ENCODE measurements at places on chromosomes 13 and 19.

DNA sequence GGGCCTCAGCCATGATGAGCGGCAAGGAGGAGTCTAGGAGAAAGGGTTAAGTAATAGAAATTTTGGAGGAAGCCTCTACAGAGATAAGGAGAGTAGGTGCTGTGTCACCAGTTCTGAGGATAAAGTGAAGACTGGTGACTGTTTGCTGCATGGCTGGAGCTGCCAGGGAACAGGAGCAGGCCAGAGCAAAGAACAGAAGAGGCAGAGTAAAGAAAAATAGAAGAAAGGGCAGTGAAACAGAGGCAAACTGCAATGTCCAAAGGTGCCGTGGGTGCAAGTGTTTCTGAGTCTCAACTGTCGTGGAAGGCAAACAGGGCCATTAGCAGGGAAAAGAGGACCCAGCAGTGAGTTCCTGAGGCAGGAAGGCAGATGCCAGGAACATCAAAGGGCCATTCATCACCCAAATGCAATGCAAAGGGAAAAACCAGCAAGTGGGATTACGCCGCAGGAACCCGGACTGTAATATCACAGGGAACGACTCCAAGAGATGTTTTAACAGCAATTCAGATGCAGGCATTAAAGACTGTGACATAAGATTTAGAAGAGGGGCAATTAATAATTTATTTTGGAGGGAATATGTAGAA is 318.3 kb downstream of the FOXO1 start:
- no peak for DNase-seq

- peak; percentile 77 for DNase-seq
Measured at GRCh38 chr19:1767464-1767933, 14.2 kb downstream of the ONECUT3 start.

- no peak for DNase-seq
Measured at GRCh38 chr13:30134578-30134977, 172.8 kb downstream of the KATNAL1 start.

- peak; percentile 78 for DNase-seq
Measured at GRCh38 chr19:13104360-13104847, 1.7 kb upstream of the LYL1 start.

DNA sequence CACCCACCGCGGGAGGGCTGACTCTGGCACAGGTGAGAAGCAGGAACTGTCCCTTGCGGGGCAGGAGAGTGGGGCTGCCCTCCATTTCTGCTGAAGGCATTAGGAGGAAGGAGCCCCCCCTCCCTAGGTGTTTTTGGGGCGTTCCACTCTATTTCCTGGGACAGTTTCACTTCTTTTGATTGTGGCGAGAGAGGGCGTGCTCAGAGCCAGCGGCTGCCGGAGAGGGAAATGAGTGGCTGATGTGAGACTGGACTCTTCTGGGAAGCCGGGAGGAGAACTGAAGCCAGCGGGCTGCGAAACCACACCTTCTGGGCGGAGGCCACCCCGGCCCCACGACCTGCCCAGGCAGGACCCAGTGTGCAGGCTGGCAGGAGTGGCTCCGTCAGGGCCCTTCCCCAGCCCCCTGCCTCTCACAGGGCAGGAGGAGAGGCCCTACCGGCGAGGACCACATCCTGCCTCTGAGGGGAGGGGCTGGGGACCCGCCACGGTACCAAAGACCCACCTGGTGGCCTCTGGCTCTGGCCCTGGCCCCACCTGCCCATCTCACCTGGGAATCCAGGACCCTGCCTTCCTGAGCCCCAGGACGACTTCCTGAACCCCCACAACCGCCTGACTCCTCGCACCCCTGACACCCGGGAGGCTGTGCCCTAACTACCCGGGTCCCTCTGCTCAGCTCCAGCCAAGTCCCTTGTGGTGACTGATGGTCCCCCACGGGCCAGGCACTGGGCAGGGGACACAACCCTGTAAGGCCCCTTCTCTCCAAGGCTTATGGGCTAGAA is 25.9 kb downstream of the MPND start:
- peak; percentile 61 for DNase-seq

GRCh38 chr19:10421240-10422045 is 1.1 kb downstream of the PDE4A start:
- no peak for DNase-seq

- no peak for DNase-seq
Measured at GRCh38 chr19:38812841-38813320, at the start of gene LGALS4. Gene LGALS4 (minus strand): TSS chr19:38812945. CDS start chr19:38812886, 59 bp downstream.

DNA sequence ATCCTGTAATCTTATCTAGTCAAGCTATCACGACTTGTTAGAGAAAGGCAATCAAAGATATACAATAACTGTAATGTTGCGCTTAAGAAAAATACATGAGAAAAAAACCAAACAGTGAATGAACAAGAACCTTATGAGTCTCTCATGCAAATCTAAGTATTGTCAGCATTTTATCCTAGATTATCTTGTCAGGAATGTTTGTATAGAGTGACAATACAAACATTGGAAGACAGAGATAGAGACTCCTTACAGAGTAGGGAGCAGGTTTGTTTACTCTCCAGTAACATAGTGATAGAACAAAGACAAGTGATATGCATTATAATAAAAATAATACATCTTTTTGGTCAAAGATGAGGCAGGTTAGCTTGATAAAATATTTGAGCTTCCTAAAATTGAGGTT is 444.8 kb downstream of the SLITRK5 start:
- no peak for DNase-seq

Measured in activated T-cell treated with anti-CD3 and anti-CD28 coated beads, Interleukin-2, amount 50 U/mL, for 1 hour (primary cell).